Hematopoietic multipotent progenitor cell treated with erythropoietin and hydrocortisone succinate and interleukin-3 and kit ligand, for 6 days (in vitro differentiated cells): ENCODE measurements at places on chromosomes 5 and 9.

DNA sequence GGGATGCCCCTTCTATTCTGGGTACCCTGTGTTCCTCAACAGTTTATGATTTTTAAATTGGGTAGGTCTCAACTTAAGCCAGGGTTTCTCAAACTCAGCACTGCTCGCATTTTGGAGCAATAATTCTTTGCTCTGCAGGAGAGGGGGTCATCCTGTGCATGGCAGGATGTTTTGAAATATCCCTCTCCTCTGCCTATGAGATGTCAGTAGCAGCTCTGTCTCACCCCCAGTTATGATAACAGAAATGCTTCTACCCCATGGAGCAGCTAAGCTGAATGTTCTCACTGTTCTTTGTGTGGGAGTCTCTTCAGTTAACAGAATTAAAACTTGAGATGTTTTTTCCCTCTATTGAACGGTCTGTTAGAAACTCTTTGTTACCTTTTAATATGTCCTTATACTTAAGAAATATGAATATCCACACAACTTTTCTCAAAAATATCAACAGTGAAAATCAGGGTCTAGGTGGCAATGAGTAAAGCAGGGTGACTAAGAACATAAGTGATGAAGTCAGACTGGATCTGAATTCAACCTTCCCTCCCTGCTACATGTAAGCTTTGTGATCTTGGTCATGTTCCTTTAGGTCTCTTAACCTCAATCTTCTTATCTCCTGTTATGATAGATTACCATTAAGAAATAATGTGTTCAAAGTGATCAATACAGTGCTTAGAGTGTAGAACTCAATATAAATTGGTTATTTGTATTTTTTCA is 89.0 kb downstream of the CAMK4 start:
- DNase-seq = no peak

GRCh38 chr5:158811921-158812320 is 287.8 kb downstream of the EBF1 start:
- no peak for DNase-seq

DNA sequence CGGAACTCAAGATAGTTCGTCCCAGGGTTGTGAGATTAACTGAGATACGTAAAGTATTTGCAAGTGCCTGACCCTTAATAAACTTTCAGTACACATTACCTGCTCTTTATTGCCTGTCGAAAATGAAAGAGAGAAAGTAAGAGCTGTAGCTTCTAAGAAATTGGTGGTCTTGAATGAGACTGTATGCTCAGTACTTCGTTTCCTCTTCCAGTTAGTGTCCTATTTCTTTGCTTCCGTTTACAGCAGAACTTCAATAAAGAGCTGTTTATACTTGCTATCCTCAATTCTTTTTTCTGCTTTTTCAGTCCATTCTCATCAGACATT is 534 bp downstream of the SRFBP1 start:
- DNase-seq = peak; percentile 39

DNA sequence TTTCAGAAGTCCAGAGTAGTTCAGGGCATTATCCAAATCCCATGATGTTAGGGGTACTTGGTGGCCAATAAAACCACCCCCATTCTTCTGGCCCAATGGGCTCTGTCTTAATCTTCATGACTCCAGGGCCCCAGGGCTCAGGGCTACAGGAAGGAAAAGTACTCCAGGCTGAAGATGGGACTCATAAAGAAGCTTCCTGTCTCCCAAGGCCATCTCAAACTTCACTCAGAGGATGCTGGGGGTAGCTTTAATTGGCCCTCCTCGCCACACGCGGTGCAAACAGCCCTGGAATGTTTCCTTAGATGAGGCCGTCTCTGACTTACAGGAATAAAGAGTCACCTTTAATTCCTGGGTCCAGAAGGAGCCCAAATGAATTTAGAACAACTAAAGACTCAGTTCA is 52.3 kb downstream of the BOD1 start:
- DNase-seq = no peak

DNA sequence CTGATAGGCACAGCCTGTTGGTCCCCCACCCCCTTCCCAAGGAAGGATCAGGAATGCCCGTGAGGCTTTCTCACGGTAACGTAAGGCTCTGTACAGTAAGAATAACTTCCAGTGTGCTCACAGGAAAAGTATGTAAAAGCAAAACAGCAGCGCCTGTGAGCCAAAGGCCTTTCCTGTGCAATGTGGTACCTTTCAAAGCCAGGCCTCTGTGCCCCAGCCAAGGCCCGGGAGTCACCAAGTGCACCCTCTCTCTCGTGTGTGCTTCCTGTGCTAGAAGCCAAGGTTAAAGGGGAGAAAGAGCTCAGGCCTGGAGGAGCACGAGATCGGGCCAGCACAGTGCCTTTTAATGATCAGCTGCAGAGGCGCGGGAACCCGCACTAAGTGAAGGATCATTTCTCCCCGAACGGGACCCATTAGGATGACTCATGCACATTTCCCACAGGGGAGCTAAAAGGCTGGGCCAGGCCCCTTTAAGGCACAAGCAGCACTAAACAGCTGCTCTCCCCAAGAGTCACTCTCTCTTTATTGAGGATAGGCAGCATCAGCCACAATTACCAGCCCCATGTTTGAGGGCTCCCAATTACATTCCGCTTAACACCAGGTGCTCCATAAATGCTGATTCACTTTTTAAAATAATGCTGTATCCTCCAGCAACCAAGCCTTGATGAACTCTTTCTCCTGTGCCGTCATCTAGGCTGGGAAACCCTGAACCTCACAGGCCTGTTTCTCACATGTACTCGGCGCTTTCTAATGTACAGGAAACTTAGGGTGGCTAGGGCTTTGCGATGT is 42.8 kb downstream of the SHB start:
- peak; percentile 33 for DNase-seq

DNA sequence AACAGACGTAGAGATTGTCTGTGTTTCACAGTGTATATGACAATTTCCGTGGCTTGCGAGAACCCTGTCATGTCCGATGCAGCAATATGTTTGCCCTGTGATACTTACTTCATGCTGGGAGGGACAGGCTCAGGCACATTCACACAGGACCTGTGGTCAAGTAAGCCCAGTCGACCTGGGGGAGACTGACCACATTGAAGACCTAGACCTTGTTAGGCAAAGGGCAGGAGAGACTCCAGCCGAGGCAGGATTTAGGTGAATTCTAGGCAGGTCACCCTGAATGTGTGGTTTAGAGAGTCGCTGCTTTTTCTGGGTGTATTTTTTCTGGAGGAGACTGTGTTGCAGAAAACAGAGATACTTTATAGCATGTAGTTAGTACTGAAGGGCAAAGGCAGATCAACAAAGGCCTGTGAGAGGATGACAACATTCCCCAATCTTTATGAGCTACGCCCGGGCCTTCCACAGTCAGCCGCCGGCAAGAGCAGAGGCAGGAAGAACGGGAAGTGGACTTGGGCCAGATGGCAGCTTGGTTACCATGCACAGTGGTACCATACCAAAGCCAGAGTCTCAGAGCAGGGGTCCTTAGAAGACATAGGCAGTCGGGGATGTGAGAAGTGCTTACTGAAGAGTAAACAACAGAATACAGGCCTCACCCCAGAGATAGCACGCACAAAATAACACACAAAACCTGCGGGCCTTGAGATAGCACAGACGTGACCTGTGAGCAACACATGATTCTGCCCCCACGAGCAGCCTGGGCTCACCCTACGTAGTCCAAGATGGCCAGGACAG is 220.7 kb downstream of the CACNA1B start:
- DNase-seq = no peak

- DNase-seq = peak; percentile 74
These were observed 7.1 kb upstream of the GNAQ start for GRCh38 chr9:78038620-78039300.

- DNase-seq = peak; percentile 5
These were observed 103.2 kb upstream of the VCAN start for GRCh38 chr5:83368319-83368718.

DNA sequence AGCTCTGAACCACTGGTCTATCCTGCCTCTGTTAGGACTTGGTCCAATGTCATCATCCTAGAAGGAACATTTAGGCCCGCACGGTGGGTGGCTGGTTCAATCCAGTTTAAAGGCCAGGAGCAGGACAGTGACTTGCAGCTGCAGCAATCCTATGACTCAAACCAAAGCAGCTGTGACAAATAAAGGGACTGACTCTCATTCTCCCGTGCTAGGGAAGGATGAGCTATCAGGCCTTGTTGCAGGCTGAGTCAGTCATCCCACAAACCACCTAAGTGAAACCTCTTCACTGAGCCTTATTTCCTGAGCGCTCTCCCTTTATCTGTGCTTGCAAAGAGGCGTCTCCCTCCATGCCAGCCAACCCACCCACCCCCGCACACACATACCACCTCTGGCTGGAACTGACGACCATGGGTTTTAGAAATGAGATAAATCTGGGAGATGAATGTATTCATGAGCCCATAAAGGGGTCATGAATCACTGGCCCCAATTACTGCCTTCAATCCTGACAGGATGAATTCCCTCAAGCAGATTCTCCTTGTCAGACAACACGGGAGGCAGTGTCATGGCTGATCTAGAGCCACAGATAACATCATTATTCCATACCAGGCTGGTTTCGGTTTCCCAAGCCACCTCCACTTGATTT is 93.4 kb downstream of the KCNIP1 start:
- no peak for DNase-seq

GRCh38 chr9:73073337-73074175 is 78.1 kb upstream of the ANXA1 start:
- DNase-seq = no peak

DNA sequence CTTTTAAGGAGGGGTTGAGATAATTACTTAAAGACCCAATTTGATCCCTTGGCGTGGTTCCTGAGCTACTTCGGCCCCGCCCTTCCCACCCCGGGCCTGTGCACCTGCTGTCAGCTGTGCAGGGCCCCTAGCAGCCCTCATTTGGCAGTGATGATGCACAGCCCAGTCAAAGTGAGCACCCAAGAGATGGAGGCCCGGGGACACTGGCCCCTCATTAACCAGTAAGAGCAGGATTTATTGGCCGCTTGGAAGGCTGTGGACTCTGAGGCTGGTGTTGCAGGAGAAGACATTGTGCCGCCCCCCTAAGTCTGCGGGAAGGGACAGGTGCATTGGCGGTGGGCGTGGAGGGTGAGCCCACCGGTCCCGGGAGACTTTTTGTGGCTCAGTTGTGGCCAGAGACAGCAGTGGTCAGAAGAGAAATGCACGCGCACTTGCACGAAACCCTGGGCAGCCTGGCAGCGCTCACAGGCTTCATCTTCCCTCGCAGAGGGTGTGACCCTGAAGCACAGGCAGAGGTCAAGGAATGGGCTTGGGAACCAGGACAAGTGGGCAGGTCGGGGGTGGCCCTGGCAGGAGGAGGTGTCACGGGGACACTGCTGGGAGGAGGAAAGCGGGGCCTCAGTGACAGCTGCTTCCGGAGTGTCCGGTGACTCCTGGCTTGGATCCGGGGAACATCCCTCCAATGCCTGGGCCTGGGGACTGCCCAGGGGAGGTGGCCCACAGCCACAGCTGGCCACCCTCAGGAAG is 74.0 kb upstream of the RXRA start:
- DNase-seq = no peak

DNA sequence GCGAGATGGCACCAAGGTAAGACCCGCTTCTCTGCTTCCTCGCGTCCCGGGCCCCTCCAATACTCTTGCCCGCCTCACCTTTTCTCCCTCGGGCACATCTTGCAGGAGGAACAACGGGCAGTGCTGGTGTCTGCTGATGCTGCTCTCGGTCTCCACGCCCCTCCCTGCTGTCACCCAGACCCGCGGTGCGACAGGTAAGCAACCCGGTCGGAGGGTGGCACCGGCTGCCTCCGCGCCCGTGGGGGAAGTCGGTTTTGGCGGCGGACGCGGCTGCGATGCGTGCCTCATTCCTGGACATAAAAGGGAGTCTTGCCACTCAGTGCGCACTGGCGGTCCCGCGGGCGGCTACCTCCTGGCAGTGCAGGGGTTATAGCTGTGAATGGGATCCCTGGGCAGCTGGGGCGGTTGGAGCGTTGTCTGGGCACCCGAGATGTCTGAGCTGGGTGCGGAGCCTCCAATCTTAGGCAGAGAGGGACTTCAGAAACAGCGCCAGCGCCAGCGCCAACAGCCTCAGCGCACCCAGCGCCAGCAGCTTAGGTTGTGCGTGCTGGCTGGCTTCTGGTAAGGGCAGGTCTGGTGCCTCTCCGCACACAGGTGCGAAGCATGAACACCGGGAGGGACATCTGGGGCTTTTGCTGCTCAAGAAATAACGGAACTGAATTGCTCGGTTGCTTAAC is 488 bp downstream of the COL15A1 start:
- peak; percentile 40 for DNase-seq

DNA sequence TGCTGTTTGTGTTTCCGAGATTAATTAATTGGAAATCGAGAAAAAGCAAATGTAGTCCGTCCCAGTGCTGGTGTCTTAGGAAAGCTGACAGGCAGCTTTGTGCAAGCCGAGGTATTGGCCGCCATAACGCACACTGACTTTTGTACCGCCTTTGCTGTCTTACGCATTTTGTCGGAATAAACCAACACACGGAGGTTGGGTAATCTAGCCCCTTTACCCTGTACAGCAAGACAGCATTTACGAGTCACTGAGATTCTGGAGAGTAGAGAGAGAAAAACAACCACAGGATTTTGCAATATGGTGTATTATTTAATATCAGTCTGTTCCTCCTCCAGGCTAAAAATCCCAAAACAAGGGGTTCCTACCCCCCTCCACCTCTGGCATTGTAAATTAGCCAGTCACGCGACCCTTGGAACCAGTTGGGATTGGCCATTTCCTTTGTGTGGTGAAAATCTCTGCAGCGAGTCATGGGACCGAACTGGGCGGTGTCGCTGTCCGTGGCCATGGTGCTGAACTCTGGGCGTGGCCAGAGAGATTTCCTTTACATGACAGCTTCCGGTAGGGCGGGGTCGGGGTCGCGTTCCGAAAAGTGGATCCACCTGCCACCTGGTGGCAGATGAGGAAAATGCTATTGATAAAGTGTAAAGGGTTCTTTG is 10.3 kb upstream of the PCDHB1 start:
- DNase-seq = peak; percentile 83
